ENCODE measurements at places on chromosomes 16 and 17.
A peak's percentile ranks its signal among the peaks of the same experiment; 100 is the strongest.

- DNase-seq, result no peak
Measured at GRCh38 chr17:45222014-45222288, 266 bp downstream of the FMNL1 start.

GRCh38 chr16:76226011-76226410 is 51.2 kb upstream of the CNTNAP4 start:
- no peak for DNase-seq

DNA sequence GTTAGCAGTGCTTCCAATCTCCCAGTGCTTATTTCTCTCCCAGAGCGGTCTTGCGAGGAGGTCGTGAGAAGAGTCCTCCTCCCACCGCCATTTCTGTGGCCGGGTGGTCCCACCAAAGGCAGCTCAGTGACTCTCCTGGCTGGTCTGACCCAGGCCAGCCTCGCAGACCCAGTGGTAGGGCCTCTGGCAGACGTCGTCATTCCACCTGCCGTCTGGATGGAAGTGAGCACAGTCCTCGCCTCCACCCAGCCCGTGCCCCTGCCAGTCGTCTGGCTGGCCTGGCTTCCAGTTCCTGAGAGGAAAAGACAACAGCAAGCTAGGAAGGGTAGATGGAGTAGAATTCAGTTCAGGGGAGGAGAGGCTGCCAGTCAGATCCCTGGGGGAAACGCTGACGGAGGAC is 5.1 kb downstream of the CLEC10A start:
- no peak for DNase-seq

- no peak for DNase-seq
Measured at GRCh38 chr16:78815713-78816112, 716.3 kb downstream of the WWOX start.

DNA sequence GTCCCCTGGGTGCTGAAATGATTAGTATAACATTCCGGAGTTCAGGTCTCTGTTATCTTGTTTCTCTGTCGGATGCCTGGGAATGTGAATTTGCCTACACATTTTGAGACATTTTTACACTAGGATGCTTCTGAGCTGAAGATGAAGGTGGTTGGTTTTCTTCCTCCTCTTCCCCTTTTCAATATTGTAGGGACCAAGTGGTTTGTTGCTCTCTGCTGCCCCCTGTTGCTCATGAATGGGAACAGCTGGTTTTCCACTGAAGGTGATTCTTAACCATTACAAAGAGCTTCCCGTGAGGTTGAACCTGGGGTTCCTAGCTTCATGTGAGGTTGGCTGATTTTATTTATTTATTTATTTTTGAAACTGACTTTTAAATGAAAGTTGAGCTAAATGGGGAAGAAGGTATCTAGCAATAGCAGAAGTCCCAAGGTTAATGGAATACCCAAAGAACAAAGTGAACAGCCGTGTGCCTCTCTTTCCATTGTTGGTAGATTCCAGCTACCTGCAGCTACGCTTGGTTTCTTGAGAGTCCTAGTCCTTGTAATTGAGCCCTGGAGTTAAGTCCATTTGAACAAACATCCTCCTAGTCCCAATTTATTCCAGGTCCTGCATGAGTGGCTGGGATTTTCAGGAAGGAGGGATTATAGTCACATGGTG is 983.9 kb upstream of the EEF2KMT start:
- DNase-seq, result peak; percentile 14

DNA sequence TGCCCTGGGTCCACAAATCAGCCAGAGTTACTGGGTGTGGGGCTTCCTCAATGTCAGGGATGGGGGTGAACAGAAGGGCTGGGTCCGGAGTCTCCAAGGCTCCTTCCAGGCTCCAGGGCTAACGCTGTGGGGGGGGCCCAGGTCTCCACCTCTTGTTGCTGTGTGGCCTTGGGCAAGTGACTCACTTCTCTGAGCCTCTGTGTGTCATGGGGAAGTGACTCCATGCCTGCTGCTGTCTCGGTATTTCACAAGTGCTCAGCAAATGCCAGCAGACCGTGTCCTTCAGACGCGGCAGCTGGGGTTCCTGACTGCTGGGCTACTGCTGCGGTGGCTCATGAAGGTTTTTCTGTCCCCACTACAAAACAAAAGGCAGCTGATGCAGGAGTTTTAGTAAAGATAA is 26.6 kb downstream of the JPH3 start:
- DNase-seq, result no peak

DNA sequence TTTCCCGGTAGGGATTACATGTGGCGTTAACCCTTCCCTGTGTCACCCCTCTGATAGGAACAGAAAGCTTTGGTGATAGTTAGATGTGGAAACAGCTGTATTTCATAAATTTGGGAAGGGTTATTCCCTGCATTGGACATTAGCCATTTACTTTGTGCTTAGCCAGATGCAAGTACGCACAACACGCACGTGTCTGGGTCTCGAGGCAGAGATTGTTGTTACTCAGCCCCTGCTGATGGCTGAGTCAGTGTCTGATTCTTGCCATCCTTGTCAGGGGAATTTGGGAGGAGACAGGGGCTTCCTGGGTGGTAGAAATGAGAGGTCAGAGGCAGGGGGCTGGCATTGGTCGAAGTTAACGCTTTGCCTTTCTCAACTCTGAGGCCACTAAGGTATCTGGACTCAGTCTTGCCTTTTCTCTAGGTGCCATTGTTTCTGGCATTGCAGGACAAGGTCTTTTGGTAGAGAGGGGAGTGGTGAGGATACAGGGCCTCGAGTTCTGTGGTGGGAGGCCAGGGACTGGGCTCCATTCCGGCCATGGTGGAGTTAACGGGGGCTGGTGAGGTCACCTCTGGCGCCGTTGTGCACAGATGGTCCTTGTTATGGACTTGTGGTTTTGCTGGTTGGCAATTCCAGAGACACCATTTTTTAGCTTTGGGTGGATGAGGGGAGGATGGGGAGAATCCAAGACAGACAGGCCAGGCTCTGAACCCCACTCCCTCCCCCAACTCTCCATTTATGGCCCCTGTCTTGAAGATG is 8.2 kb downstream of the MMP2 start:
- no peak for DNase-seq

DNA sequence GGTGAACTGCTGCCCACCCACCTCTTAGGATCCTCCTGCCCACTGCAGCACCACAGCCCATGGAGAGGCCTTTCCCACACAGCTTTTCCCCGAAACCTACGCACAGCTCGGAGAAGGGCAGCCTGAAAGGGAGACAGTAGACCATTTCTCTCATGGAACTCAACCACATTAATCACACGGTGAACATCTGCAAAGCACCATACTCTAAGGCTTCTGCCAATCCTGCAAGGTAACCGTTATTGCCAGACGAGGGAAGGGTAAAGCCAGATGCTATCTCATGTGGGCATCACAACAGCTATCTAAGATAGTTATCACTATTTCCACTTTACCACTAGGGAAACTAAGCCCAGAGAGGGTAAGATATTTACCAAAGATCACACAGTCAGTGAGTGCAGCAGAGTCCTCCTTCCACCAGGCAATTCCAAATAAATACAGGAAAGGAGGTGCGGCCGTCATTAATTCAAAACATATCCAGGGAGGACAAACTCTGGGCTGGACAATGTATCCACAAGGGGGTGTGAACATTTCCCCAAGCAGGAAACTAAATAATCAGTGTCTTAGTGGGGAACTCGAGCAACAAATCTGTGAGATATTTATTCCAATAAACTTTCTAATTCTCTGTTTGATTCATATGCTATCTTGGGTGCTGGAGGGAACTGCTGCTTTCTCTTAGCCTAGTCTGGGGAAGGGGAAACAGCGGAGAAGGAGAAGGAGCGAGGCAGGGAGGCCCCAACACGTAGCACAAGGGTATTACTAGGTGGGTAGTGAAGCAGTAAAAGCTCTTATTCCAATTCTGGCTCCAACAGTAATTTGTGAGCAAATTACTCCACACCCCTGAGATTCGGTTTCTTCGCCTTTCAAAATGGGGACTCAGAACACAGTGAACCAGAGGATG is 723 bp downstream of the TMEM186 start:
- DNase-seq, result no peak
